ENCODE measurements at places on chromosomes 2 and 18.

GRCh38 chr2:20650393-20650876 is 463 bp downstream of the HS1BP3 start:
- no peak for DNase-seq

GRCh38 chr18:11392980-11393885 is 216.2 kb upstream of the SLC35G4 start:
- DNase-seq: no peak

GRCh38 chr2:73418343-73418742 is 32.7 kb downstream of the ALMS1 start:
- DNase-seq: no peak

GRCh38 chr18:77113361-77114151 is 19.0 kb downstream of the MBP start:
- no peak for DNase-seq

GRCh38 chr18:3186678-3187658 is 32.8 kb downstream of the MYOM1 start:
- DNase-seq: no peak

- no peak for DNase-seq
Observed at GRCh38 chr2:134408386-134408785, 154.5 kb downstream of the MGAT5 start.

- no peak for DNase-seq
Observed at GRCh38 chr2:202267495-202267894, 1.9 kb downstream of the NOP58 start.

GRCh38 chr2:149487189-149487588 is 100.4 kb downstream of the MMADHC start:
- DNase-seq: no peak

- no peak for DNase-seq
Observed at GRCh38 chr18:6748241-6748640, 18.7 kb downstream of the ARHGAP28 start.

DNA sequence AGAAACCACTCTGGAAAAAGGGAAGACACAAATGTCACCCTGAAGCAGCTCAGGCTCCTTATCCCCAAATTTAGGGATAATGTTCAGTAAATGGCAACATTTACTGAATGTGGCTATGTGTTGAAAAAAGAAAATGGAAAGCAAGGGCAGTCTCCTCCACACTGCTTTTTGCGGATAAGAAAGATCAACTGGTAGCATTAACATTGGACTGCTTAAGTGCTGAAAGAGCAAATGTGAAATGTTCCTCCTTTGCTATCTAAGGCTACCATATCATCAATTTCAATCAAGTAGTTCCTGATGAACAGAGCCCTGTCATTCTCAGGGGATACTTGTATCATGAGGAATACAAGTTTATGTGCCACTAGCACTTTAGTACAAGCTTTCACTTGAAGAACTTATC is 12.5 kb downstream of the FBXO11 start:
- no peak for DNase-seq

DNA sequence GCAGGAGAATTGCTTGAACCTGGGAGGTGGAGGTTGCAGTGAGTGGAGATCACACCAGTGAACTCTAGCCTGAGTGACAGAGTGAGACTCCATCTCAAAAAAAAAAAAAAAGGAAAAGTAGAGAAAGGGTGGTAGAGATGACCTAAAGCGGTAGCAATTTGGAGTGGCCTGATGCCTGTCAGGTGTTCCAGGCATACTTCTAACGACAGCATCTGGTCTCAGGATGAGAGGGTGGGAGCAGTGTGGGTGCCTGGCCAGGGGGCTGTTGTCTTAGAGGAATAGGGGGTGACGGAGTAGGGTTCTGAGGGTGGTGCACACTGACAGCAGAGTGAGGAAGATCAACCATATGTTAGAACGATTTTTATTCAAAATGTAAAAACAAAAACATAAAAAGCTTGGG is 21.8 kb downstream of the ZNF236 start:
- DNase-seq: no peak

DNA sequence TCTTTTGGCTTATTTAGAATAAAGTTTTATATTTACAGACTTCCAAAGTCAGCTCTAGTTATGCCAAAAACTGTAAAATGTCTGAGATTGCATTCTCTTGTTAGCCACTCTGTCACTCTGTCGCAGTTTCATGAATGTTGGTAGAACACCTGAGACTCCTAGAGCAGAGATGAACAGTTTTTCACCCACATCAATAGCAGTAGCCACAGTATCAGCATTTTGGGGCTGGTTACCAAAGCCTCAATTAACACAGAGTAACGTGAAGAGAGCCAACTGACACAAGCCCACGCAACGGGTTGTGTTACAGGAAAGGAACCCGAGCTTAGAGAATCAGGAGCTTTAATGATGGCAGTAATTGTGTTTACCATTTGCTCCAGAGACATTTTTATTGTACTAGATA is 443.0 kb upstream of the SLC39A10 start:
- DNase-seq: no peak

- no peak for DNase-seq
Observed at GRCh38 chr2:189651284-189651683, 10.0 kb upstream of the ASNSD1 start.
